ENCODE measurements at places on chromosomes 5 and 9.

DNA sequence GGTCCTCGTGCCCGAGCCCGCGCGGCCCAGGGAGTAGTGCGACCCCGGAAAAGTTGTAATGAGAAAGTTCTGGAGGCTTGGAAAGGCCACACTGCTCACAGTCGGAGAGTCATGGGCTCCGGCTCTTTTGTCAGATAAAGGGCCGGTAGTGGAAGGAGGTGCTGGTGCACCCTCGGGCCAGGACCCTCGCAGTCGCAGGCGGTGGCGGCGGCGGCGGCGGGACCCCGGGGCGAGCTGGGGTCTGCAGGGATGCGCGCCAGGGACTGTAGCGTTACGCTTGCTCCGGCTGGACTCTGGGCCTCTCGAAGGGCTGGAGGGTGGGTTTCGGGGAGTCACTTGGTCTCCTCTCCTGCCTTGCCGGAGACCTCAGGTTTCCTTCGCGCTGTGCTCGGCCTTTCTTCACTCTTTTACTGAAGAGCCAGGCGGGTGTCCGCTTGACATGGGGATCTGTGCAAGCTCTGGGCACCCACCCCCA lies 1.5 kb downstream of the RORB start:
- no peak for DNase-seq

GRCh38 chr9:122200960-122201595 lies 27.7 kb downstream of the LHX6 start:
- DNase-seq: no peak

DNA sequence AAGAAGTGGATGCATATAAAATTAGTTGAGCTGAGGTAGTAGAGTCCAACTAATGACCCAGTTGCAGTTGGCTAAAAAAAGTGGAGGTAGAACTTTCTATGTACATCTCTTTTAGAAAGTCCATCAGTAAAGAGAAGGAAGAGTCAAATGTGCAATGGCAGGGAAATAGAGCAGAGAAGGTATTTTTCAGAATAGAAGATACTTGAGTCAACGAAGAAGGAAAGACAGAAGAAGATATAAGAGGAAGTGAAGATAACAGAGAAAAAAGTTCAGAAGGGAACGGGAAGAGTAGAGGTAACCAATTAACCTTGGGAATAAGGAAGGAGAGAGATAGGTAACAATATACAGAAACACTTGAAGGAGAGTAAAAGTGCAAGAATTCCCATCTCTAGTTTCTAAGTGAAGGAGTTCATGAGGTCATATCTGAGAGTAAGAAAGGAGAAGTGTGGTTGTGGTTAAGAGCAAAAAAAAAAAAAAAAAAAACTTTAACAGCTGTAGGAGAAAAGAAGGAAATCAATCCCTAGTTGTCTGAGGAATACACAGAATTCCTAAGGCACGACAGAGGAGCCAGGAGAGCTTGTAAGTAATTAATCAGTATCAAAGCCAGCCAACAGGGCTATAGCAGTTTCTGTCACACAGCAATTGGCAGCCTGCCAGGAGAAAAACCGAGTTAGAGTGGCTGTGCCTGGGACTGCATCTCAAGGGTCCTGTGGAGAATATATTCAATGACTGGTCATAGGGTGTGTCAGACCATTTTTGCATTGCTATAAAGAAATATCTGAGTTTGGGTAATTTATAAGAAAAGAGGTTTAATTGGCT lies 61.0 kb downstream of the ARL15 start:
- DNase-seq: no peak

- DNase-seq: no peak
Measured at GRCh38 chr9:91902475-91903125, 47.4 kb downstream of the ROR2 start.

DNA sequence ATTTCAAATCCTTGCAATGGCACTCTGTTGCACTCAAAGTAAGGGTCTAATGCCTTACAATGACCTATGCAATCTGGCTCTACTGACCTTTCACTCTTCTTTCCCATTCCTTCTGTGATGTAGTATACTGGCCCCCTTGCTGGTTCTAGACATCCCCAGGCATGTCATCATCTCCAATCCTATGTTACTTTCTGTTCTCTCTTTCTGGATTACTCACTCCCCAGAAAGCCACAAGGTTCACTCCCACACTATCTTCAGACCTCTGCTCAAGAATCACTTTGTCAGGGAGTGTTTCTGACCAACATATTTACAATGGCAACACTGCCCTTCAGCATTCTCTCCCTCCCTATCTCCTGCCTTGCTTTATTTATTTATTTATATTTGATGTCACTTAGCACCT lies 802.2 kb upstream of the WWC1 start:
- DNase-seq: no peak

DNA sequence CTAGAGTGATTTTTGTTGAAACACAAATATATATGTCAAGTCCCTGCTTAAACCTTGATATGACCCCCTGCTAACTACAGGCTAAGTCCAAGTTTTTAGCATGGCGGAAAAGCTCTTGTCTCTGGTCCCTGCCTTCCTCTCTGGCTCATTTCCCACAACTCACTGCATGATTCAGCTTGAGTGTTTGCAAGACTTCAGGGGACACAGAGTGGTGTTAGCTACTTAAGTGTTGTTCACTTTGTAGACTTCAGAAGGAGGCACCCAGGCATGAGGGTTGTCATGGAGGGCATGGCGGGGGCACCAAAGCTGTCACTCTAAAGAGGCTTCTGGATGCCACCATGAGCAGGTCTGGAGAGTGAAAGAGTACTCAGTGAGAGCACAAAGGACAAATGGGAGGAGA lies 362.4 kb upstream of the ACTBL2 start:
- DNase-seq: no peak

DNA sequence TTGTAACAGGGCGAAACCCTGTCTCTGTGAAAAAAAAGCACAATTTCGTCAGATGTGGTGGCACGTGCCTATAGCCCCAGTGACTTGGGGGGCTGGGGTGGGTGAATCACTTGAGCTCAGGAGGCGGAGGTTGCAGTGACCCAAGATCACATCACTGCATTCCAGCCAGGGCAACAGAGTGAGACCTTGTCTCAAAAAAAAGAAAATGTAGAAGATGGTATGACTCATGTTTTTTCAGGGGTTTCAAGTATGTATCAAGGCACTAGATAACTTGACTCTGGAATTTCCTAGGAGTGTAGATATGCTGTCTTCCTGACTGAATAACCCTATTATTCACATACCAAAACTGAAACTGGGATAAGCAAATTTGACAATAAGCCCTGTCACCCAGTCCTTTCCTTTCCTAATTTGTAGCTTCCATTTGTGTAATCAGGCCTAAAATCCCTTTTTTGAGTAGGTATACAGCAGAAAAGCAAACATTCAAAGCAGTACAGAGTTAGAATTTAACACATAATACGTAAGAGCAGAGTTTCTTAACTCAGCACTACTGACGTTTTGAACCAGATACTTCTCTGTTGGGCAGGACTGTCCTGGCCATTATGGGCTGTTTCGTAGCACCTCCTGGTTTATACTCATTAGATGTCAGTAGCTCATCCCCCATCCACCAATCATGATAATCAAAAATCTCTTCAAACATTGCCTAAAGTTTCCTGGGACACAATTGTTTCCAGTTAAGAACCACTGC lies 17.3 kb upstream of the ANKRD18B start:
- DNase-seq: no peak

DNA sequence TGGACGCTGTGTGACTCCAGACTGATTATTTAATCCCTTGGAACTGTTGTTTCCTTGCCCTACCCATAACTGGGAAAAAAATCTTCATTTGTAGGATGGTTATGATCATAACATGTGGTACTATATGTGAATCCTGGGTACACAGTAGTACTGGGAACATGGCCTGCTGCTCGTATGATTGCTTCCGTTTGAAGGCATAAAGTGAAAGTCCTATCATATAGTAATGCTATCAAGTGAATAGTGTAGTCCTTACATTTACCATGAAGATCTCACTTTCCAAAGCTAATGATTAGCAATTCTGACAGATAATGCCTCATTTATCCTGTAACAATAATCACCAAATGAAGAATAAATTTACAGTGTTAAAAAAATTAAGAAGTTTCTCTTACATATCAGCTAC lies 53.2 kb downstream of the MEF2C start:
- DNase-seq: no peak

DNA sequence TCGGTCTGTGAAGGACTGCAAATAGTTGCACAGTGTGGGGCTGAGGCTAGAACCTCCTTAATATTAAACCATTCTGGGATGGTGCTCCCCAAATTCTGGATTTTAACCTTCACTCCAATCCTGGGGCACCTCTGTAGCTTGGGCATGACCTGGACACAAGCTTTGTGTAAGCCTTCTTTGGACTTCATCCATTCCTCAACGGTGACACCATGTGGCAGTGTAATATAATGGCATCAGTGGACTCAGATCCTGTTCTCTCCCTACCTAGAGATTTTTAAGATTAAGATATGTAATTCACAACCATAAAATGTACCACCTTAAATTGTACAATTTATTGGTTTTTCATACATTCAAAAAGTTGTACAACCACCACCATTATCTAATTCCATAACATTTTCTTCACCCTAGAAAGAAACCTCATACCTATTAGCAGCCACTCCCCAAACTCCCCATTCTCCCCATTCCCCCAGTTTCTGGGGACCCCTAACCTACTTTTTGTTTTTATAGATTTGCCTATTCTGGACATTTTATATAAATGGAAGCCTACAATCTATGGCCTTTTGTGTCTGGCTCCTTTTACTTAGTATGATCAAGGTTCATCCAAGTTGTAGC lies 4.8 kb upstream of the PLGRKT start:
- DNase-seq: no peak

GRCh38 chr9:16121601-16122286 lies 568.9 kb downstream of the CCDC171 start:
- no peak for DNase-seq

GRCh38 chr5:118996098-118996497 lies 7.8 kb upstream of the DTWD2 start:
- DNase-seq: no peak

DNA sequence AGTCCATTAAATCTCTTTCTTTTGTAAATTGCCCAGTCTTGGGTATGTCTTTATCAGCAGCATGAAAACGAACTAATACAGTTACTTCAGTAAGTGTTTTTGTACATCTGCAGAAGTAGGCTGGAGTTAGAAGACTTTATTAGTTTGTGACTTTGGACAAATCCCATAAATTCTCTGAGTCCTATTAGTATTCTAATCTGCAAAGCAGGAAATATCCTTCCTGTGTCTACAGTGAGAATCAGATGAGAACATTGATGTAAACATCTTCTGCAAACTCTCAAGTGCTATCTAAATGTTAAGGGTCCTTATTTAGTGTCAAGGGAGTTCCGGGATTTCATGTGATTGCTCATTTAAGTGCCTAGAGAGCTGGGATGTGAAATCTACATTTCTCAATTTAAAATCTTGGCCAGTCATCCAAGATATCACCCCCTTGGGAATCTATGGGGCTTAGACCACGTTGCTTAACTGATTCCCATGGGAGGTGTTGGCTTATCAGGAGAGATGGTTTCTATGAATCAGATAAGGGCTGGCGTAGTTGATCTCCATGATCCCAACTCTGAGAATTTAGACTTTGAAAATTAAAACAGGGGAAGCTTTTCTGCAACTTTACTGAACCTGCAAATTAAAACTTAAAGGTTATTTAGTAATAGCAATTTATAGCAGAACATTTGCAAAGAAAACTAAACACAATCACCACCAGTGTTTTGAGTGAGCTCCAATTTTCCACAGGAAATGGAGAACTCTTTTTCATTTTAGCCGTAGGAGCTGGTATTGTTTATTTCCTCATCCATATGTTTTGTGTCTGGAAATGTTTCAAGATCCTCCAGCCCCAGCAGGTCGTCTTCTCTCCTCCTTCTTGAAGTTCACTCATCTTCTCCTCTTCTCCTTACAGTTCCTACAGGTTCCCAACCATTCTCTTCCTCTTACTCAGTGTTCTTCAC lies 241.6 kb upstream of the CD180 start:
- DNase-seq: no peak

GRCh38 chr9:87036506-87036905 lies 89.2 kb upstream of the GAS1 start:
- no peak for DNase-seq

DNA sequence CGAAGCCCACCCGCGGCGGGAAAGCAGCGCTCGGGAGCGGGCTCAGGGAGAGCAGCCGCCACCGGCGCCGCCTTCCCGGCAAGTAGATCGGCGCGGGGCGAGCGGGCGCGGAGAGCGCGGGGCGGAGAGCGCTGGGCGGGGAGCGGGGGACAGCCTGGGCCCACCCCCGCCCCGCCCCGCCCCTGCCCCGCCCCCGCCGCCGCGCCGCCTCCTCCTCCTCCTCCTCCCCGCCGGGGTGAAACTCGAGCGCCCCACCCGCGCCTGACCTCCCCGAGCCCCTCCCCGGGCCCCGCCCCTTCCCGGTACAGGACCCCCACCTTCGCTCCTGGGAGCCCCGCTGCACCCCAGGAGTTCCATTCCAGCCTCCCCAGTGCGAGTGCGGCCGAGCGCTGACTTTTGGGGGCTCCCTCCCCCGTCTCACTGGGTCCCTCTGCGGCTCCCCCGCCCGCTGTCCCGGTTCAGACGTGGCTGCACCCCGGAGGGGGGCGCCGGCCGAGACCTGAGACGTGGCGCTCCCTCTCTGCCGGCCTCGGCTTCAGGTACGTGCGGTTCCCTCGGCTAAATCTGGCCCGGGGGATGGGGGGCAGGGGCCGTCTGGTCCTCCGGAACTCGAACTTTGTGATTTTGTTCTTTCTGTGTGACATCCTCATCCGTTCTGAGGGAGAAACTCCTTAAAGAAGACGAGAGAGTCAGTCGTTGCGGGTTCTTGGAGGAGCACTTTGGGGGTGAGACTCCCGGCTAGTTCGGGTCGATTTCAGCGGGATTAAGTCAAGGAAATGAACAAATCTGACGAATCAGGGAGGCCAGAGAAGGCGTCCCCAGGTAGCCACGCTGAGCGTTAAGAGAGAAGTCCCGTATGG lies at the start of gene SEMA5A:
Gene SEMA5A (minus strand): TSS at position 84 of the 860 bp plus-strand sequence. CDS start 166,129 bp downstream, outside the sequence.
- DNase-seq: peak; percentile 93

- no peak for DNase-seq
Measured at GRCh38 chr5:103473725-103474124, 88.9 kb downstream of the NUDT12 start.

DNA sequence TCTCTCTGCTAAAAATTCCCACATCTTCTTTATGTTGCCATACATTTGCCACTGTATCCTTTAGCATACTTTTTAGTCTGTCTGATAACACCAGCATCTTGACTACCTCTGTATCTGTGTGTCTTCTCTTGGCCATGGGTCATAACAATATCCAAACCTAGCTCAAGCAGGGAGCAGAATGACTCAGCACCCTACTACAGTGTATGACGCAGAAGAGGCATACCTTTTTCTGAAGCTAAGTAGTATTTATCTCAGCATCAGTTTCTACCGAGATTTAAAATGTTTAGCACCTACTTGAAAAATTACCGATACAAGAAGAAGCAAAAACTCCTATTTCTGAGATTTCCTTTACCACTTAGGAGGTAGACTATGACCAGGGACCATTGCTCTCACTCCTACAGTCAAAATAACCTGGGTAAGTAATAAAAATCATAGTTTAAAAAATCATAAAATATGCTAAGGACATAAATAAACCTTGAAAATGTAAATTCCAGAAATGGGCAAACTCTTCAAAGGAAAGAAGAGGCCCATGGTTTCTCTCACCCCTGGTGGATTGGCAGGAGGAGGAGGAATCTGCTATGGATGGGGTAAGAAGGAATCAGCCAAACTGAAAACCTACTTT lies 286.5 kb downstream of the MAST4 start:
- DNase-seq: no peak

GRCh38 chr5:131952301-131952857 lies 6.9 kb upstream of the MEIKIN start:
- no peak for DNase-seq

Measured in osteocyte (in vitro differentiated cells).